Stimulated activated CD4-positive, alpha-beta T cell treated with anti-CD3 and anti-CD28 coated beads, Interleukin-4, amount 100 ng/mL, for 24 hours (primary cell): ENCODE measurements at places on chromosomes 12 and 14.

GRCh38 chr12:121582583-121583333 lies 1.9 kb upstream of the KDM2B start:
- no peak for DNase-seq

GRCh38 chr14:90506748-90507147 lies 109.9 kb downstream of the CALM1 start:
- DNase-seq, result no peak

GRCh38 chr12:4274396-4275015 lies 944 bp downstream of the CCND2 start:
- peak; percentile 37 for DNase-seq

DNA sequence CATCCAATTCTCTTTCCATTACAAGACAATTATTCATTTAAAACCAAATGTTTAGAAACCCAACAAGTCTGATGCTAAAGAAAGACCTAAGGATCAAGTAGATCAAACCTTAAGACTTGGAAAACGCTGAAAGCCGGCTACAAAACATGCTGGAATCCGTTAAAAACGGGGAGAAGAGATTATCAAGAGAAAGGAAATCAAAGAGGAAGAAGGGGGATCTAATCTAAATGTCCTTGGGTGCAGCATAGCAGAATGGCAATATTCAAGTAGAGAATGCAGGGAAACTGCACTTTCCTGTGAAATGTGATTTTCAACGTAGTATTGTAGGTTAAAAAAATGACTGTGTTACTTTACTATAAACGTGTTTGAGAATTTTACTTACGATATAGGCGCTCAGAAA lies 1.3 kb downstream of the PPP1R13B start:
- no peak for DNase-seq

DNA sequence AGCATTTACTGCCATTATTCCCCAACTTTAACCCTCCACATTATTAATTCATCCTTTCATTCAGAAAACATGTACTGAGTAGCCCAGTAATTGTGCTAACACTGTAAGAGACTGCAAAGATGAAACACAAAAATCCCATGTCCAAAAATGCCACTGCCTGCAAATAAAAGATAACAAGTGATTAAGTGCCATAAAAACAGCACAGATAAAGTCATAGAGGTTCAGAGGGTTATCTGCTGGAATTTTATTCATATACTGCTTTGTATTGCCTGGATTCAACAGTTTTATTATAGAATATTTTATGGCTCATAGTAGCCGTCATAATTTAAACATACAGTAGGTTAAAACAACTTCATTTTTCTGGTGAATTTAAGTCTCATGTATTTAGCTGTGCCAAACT lies 177.9 kb downstream of the KICS2 start:
- no peak for DNase-seq

DNA sequence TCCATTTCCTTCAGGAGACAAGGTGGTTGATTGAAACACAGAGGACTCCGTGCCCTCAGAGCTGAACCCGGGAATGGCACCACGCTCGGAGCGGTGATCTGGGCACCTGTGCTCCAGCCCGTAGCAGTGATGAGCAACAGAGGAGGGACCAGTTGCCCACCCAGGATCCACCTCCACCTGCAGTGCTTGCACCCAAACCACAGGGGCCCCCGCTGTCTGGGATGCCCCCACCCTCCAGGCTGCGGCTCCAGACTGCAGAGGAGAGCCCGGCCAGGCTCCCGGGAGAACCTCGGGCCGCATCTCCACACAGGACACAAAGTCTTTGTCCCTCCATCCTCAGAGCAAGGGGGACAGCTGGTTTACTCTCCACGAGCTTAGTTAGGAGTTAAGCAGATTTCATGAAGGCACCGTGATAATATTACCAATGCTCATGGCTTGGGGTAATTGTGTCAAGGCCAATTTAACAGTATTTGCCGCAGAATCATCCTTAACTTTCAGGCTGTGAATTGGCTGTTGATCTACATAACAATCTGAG lies 100.6 kb downstream of the TNFAIP2 start:
- no peak for DNase-seq

DNA sequence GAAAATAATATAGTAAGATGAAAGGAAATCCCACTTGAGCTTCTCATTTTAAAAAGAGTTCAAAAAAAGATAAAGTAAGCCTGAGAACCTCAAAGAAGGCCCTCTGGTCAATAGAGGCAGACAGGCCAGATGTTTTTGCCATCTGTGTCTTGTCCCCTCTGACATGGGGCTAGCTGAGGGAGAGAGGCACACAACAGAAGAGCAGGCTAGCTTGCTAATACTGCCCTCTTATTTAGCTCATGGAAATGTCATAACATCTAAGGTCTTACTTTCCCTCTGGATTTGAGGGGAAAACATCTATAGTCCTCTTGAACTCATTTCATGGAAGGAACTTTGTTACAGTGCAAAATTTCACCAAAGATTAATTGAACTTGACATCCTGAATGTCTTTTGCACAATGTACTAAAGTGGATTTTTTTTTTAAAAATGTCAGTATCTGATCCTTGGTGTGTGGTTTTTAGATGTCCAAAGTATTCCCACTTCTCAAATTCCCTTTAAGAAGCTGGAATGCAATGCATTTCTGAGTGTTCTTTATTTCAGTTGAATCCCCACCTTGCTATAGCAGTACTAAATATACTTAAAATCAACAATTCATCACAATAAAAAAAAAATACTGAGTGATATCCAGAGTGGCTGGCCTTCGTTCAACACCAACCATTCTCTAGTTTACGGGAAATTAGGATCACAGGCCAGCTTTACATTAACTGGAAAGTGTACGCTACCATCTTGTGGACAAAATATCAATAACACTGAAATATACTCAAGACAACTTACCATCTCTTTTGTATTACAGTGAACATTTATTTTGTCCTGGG lies 176.7 kb downstream of the PAH start:
- no peak for DNase-seq

GRCh38 chr12:79055926-79056674 lies 191.5 kb downstream of the SYT1 start:
- DNase-seq, result no peak

GRCh38 chr14:91681893-91682563 lies 49.9 kb downstream of the CATSPERB start:
- DNase-seq, result no peak

GRCh38 chr12:104591257-104591885 lies 134.6 kb downstream of the CHST11 start:
- no peak for DNase-seq

DNA sequence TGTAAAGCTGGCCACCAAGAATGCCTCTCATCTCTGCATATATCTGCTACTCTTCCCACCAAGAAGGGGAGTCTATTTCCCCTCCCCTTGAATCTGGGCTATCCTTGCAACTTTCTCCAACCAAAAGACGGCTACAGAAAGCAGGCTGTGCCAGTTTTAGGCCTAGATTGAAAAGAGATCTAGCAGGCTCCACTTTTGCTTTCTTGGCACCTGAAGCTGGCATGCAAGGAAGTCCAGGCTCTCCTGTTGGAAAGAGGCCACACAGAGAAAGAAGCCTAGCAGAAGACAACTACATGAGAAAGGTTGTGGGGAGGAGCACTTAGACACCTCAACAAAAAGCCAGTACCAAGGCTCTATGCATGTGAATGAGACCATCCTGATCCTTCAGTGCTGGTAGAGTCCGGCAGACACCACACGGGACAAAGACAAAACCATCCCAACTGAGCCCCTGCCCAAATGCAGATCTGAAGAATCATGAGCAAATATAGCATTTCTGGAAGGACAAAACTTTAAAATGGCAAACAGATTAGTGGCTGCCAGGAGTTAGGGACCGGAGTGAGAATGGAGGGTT lies 68.0 kb downstream of the SPPL3 start:
- no peak for DNase-seq

DNA sequence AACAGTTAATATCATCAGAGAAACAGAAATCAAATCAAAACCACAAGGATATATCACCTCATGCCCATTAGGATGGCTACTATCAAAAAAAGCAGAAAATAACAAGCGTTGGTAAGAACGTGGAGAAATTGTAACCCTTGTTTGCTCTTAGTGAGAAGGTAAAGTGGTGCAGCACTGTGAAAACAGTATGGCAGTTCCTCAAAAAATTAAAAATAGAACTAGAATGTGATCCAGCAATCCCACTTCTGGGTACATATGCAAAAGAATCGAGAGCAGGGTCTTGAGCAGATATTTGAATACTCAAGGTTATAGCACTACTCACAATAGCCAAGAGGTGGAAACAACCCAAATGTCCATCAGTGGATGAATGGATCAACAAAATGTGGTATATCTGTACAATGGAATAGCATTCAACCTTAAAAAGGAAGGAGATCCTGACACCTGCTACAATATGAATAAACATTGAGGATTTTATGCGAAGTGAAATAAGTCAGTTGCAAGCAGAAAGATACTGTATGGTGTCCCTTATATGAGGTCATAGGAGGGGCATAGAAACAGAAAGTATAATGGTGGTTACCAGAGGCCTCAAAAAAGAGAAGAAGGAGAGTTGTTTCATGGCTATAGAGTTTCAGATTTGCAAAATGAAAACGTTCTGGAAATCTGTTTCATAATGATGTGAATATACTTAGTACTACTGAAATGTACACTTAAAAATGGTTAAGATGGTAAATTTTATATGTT lies 131.0 kb upstream of the EEA1 start:
- no peak for DNase-seq

- peak; percentile 46 for DNase-seq
Observed at GRCh38 chr12:31732926-31733548, 4.2 kb upstream of the AMN1 start.

- no peak for DNase-seq
Observed at GRCh38 chr14:91167380-91167770, 53.5 kb downstream of the DGLUCY start.

DNA sequence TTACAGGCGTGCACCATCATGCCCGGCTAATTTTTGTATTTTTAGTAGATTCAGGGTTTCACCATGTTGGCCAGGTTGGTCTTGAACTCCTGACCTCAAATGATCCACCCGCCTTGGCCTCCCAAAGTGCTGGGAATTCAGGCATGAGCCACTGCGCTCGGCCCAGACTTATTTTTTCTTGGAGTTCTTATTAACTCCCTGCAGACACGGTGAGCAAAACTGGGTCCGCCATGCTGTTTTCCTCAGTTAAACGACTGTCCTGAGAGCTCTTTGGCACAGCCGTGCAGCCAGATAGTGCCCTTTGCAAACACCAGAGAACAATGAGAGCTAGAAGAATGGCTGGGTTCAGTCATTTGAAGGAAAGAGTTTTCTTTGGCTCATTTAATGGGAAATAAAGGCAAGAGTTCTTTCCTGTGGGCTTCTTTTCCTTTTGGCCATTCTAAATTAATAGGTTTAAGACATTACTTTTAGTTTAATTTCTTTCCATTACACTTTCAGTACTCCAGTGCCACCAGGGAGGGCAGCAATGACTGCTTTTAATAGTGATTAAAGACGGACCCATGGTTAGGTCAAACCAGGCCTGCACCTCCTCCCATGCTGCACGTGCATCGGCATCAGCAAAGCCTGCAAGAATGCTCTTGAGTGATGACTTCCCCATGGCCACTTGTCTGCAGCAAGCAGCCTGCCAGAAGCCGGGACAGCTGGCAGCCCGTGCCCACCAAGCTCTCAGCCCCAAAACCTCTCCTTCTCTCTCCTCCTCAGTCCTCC lies 60.7 kb downstream of the VCPKMT start:
- DNase-seq, result no peak

- no peak for DNase-seq
Observed at GRCh38 chr12:45742590-45742989, 13.1 kb downstream of the ARID2 start.

- DNase-seq, result no peak
Observed at GRCh38 chr12:69254046-69254445, 14.7 kb downstream of the CPSF6 start.

DNA sequence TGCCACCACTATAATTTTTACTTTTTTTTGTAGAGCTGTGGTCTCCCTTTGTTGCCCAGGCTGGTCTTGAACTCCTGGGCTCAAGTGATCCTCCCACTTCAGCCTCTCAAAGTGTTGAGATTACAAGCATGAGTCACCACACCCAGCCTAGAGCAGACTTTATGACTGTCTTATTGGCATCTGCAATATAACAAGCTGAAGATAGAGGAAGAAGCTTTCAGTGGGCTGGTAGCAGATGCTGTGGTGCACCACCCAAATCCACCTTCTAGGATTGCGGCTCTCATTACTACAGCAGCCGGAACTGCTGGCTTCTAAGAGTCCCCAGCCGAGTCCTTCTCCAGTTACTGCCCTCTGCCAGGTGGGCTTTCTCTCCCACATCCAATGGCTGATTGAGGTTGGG lies 7.6 kb upstream of the STK38L start:
- no peak for DNase-seq

GRCh38 chr14:37587131-37587803 lies 7.8 kb downstream of the FOXA1 start:
- no peak for DNase-seq

DNA sequence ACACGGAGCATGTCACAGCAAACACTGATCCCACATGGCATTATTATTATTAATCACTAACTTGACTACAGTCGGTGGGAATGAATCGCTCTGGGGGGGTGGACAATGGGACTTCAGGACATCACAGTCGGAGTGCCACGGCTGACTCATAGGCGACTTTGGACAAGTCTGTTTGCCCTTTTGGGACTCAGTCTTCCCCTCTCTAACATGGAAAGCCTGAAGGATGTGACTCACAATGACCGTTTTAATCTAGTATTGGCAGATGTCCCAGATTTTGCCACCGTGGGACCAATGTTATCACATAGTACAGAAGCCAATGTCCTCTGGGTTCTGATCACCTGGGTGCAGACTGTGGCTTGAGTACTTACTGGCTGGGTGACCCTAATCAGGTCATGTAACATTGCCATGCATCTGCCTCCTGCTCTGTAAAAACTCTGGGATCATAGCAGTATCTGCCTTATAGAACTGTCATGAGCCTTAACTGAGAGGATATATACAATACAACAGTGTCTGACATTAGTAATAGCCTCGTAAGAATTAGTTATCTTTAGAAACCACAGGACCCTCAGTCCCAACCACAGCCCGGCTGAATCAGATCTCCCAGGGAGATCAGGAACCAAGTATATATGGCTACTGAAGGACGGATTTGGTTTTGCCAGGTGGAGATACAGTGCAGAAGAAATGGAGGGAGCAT lies 362.6 kb downstream of the BCL11B start:
- no peak for DNase-seq

DNA sequence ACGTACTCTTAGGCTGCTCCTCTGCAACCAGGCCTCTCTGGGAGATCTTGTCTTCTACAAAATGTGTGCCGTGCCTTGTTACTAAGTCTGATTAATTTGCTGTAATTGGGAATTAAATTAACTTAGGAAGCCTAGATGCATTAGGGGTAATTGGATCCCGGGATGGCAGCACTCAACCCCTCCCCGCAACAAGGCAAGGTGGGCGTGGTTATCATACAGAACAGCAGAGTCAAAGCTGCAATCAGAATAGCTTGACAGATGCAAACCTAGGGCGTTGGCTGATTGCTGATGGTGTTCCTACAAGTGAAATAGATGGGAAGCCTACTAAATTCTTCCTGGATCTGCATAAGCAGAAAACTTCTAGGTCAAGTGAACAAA lies 34.5 kb upstream of the NFYB start:
- no peak for DNase-seq

DNA sequence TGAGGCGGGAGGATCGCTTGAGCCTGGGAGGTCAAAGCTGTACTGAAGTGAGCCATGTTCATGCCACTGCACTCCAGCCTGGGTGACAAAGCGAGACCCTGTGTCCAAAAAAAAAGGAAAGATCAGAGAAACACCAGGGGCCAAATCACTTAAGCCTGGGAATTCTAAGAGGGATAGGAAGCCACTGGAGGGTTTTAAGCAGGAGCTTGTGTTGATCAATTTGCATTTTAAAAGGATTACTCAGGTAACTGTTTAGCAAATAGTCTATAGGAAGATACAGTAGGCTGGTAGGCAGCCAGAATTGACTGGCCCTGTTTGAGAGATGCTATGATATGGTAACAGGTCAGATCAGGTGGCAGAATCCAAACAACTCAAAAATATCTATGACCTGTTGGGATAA lies 162.7 kb downstream of the SPTSSA start:
- no peak for DNase-seq
